ENCODE measurements at places on chromosomes 1 and 21.

DNA sequence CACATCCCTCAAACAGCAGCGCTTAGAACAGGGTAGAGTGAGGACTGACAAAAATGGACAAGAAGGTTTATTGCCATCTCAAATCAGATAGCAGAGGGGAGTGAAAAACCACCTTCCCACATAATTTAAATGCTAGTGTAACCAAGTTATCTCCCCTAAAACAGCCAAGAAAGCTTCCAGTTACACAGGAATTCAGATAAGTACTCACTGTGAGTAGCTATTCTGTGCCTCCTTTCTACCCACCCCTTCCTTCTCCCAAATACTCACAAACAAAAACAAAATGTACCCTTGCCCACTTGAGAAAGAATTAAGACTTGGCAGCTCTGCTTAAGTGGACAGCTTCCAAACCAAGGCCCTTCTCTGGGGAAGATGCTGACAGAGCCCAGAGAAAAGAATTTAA lies 9.1 kb downstream of the OTUD7B start:
- DNase-seq = no peak

GRCh38 chr1:87449348-87449963 lies 120.8 kb downstream of the LMO4 start:
- DNase-seq = no peak

- DNase-seq = no peak
Observed at GRCh38 chr1:19363536-19364152, 51.5 kb downstream of the SLC66A1 start.

DNA sequence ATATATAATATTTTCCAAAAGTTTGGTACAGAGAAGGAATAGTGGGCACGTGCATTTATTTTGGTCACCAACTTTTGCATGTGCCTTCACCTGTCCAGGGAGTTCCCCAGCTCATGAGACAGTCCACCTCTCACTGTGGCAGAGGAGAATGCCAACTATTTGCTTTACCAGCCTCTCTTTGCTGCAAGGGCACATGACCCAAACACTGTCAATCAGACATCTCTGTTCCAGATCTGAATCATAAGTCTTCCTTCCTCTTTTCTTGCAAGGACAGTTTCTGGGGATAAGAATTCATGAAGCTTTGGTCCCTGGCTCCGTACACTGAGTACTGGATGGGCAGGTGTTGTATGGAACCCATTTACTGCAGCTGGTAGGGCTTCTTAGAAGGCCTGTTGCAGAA lies 38.6 kb downstream of the C1orf87 start:
- DNase-seq = no peak

DNA sequence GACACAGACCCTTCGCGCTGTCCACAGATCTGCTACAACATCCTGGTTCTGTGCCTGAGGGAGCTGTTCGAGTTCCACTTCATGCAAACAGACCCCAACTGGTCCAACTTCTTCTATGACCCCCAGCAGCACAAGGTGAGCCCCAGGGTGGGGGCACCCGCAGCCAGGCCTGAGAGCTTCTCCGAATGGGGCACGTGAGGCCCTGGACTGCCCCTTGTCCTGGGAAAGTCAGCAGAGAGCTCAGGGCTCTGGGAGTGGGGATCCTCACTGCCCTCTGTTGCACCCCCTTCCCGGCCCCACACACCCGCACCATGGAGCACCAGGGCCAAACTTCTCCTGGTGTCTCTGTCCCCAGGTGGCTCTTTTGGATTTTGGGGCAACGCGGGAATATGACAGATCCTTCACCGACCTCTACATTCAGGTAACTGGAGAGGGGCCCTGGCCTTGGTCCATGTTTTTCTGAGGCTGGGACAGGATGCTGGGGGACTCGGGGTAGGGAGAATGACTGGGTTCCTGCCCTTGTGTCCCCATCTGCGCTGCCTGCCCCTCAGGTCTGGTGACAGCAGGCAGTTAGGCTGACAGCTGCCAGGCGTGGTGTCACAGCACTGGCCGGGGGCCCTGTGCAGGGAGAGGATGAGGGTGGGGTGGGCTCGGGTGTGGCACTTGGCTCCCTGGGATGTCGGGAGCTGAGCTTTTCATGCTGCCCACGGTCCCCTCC lies 44.6 kb downstream of the COQ8A start:
- no peak for DNase-seq

DNA sequence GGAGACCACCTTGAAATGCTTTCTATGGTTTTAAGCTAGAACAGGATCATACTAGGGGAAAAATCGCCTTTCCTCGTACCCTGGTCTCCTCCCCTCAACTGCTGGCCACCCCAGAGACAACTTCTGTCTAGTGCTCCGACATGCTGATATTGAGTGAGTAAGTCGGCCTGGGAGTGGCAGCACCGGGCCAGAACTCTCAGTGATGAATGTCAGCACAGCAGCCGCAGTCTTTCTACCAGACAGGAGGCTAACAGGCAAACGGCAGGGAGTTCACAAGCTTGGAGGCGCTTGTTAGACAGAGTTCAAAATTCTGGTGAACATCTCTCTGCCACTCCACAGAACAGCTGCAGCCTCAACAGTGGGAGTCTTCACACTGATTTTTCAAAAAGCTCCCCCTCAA lies 716.9 kb downstream of the ADGRL2 start:
- no peak for DNase-seq

- no peak for DNase-seq
Observed at GRCh38 chr1:229507502-229507901, 639 bp downstream of the NUP133 start.

GRCh38 chr1:1351511-1352427 lies 2.6 kb upstream of the DVL1 start:
- no peak for DNase-seq

DNA sequence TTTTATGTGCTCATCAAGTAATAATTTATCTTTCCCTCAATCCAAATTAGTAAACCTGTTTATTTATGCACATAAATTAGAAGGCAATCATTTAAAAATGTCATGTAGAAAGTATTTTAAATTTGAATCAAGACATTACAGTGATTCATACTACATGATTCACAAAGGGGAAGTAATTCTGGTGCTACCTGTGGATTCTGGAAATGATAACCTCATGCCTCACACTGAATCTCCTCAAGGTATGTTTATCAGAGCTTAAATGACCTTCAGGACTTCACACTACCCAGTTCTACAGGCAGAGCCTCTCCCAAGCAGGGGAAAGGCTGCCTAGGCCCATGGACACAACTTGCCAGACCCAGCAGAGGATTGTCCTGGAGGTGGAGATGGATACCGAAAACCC lies 25.2 kb upstream of the TDRD10 start:
- DNase-seq = no peak

DNA sequence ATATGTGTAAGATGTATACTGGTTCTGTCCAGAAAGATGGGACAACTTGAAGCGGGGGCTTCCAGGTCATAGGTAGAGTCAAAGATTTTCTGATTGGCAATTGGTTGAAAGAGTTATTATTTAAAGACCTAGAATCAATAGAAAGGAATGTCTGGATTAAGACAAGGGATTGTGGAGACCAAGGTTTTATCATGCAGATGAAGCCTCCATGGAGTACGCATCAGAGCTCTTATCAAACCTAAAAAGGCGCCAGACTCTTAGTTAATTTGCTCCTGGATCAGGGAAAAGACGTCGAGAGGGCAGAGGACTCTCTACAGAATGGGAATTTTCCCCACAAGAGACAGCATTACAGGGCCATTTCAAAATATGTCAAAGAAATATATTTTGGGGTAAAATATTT lies 23.7 kb upstream of the ETV3 start:
- no peak for DNase-seq

DNA sequence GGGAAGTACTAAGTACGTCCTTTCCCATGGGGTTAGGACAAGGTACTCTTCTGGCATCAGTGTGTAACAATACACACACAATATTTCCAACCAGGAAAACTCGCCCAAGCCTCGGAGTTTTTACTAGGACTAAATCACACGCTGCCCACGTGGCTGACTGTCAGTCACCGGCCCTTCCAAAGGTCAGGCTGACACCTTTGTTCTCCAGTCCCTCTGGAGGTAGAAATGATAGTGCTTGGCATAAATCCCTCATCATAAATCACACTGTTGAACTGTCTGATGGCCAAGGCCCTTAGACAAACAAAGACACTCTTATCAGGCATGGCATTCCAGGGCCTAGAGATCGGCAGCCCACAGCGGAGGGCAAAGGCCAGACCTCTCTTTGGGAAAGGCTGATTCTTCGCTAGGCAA lies 16.9 kb upstream of the SLAMF9 start:
- no peak for DNase-seq

DNA sequence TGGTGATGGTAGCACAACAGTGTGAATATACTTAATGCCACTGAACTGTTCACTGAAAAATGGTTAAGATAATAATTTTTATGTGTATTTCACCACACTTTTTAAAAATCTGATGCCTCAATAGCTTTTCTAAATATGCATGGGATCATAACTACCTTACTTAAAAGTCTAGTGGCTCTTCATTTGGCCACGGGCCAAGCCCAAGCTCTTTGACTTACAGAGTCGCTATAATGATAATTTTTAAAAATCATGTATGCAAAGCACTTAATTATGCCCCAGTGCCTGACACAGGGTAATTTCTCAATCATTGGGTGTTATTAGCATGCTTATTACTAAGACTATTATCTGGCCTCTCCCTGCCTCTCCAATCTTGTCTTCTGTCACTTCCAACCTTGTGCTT lies 7.6 kb upstream of the CNN3 start:
- no peak for DNase-seq

- no peak for DNase-seq
Observed at GRCh38 chr1:242651817-242652216, 127.3 kb upstream of the PLD5 start.

GRCh38 chr21:43687566-43688399 lies 28.4 kb downstream of the RRP1B start:
- DNase-seq = no peak

DNA sequence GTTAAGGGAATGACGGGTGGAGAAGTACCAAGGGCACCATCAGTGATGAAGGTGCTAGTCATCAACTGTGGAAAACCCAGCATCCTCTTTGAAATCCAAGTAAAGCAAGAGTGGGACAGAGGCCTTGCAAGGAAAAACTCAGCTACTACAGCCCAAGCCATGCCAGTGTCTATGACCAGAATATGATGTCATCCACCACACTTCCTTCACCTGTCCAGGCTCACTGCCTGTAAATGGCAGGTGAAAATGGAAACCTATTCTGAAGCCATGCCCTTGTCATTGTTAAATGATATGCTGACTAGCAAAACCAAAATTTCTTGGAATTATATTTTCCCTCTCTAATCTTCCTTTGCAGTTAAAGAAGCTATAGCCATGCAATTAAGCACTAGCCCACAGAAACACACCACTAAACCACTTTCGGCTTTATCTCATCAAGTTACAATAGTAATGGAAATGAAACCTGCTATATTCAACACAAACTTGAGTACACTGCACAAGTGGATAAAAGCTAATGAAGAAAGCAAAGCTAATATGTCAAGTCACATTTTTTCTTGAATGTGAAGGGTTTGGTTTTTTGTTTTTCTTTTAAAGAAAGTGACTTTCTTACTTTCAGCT lies 96.3 kb upstream of the RALGPS2 start:
- no peak for DNase-seq

DNA sequence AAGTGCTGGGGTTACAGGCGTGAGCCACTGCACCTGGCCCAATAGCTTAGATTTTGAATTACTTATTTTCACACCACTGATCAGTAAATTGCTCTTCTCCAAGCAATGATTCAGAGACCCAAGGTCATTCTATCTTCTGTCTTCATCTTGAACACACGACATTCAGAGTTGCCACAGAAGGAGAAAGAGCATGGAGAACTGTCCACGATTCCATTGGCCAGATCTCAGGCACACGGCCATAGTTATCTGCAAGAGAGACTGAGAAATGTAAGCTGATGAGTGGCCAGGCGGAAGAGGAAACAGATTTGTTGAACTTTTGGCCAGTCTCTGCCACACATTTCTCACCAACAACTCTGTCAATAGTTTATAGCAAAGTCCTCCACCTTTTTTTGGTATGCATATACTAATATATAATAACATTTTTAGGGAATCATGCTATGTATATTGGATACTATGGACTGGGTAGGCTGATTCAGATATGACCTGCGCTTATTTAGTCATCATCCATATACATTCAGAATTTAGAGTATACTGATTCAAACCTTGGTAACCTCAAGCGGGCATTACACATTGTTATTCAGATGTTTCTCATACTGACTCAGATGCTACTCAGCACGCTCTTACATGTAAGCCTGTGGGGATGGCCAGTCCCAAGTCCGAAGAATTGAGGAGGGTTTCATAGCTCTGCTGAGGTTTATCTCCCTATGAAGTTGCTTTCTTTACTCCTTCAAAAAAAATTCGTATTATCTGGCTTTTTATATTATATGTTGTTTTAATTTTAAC lies 25.5 kb upstream of the CAP1 start:
- DNase-seq = no peak

- no peak for DNase-seq
Observed at GRCh38 chr1:203813581-203814341, 18.3 kb downstream of the ZBED6 start.

- DNase-seq = no peak
Observed at GRCh38 chr1:25106352-25106751, 126.0 kb downstream of the SYF2 start.

DNA sequence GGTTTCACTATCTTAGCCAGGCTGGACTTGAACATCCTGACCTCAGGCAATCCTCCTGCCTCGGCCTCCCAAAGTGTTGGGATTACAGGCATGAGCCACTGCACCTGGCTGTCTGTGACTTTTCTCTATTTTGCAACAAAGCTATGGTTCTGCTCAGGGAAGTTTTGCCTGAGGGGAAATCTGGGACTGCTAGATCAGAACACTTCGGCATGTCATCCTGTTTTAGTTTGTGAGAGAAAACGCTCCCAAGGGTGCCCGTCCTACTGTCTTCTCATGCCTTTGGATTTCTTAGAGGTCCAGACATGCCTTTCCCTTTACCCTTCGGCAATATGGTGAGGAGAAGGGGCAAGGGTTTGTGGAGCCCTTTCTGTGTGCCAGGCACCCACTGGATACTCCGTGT lies 5.6 kb upstream of the CORT start:
- no peak for DNase-seq

- no peak for DNase-seq
Observed at GRCh38 chr1:63199706-63200335, 122.5 kb upstream of the FOXD3 start.

DNA sequence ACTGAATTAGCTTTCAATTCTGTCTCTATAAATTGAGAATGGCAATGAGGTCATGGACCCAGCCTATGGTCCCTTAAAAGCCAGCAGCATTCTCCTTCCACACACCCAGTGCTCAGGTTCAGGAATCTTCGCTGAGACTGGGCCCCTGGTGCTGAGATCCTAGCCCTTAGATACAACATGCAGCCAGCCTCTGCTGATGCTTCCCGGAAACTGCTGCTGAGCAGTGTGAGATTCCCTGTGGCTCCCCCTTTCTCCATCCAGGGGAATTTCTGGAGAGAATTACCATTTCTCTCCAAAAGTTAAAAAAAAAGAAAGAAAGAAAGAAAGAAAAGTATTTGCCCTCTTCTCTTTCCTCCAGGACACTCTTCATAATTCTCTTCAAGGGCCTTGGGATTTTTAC lies 31.7 kb upstream of the RALGPS2 start:
- DNase-seq = no peak

- DNase-seq = no peak
Observed at GRCh38 chr1:30758785-30759380, 1.3 kb upstream of the LAPTM5 start.

GRCh38 chr1:91797164-91797563 lies 88.8 kb downstream of the TGFBR3 start:
- no peak for DNase-seq

GRCh38 chr1:23177438-23178380 lies 9.1 kb upstream of the LUZP1 start:
- DNase-seq = peak; percentile 17
